Fibroblast of lung (primary cell): ENCODE measurements at places on chromosomes 4 and X. TPM values are rescaled to one million over a fixed set of nuclear protein-coding genes. Genes with fewer than 3 reads are reported as not detected.

GRCh38 chrX:49139713-49140112 lies 16.2 kb upstream of the GPKOW start:
- no peak for DNase-seq

The WDR17 gene
- total RNA-seq = 2.1 and 4.5 TPM in 2 replicates

The COX18 gene
- total RNA-seq = 19.8 and 27.9 TPM in 2 replicates

GRCh38 chr4:129218897-129219296 lies 122.9 kb downstream of the C4orf33 start:
- peak; percentile 53 for DNase-seq

- DNase-seq = no peak
These were observed 18.3 kb downstream of the C4orf50 start for GRCh38 chr4:5999830-6000365.

GRCh38 chr4:151426513-151426912 lies 17.5 kb downstream of the FHIP1A start:
- no peak for DNase-seq

The MAGEA1 gene
- total RNA-seq = not detected in 2 replicates

The SLC6A14 gene
- not detected in 2 replicates for total RNA-seq

- DNase-seq = no peak
These were observed 30.7 kb upstream of the HPGD start for GRCh38 chr4:174553031-174553430.

- DNase-seq = peak; percentile 6
These were observed 144.7 kb downstream of the QDPR start for GRCh38 chr4:17367201-17367600.

The PHKA1 gene
- 4.4 and 9.1 TPM in 2 replicates for total RNA-seq

The PLXNB3 gene
- total RNA-seq = 1.0 and 4.3 TPM in 2 replicates

DNA sequence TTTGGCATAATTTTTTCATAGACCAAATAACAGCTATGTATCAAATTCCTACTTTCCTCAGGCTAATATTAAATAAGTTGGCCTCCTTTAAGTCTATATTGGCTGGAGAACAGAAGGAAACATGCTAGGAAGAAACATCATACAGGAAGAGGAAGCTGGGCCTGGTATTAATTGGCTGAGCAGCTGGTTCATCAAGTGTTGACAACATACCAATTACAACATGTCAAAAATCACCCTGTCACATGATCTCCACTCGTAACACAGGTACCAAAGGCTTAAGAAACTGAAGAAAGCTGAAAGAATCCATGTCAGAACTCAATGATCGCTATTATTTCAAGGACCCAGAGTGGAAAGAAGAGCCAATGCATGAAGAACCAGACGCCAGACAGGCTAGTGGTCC lies 10.5 kb downstream of the WDFY3 start:
- DNase-seq = no peak

DNA sequence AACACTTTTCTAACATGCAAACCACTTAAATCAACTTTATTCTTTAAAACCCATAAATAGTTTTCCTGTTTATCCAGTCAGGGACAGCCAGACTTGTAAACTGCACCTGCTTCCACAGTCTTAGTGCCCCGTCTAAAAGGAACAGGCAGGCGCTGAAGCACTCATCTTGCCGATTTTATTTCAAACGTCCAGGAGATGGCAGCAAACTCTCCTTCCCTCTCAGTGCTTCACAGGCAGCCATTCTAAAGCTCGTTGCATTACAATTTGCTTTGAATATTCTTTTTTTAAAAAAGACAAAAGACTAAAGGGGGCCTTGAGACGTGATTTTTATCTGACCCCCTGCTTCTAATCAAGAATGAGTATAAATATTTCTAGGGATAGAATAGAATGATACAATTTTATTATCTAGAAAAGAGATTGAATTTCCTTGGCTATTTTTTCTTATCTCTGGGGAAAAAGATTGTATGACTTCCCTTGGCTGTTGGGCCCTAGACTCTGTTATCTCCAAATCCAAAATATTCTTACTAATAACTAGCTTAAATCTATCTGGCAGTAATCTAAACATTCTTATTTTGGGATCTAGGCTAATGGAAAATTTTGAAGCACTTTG lies 93.6 kb upstream of the MYOZ2 start:
- peak; percentile 66 for DNase-seq

GRCh38 chrX:65731684-65732289 lies 64.3 kb downstream of the MSN start:
- DNase-seq = no peak

GRCh38 chr4:158763462-158763861 lies 5.4 kb upstream of the FNIP2 start:
- no peak for DNase-seq

The HOPX gene
- total RNA-seq = 3.3 and 11.4 TPM in 2 replicates

The TMEM255A gene
- under 0.01 TPM in 2 replicates for total RNA-seq

The MAGEB10 gene
- not detected in 2 replicates for total RNA-seq

- DNase-seq = no peak
These were observed 31.1 kb upstream of the MAMLD1 start for GRCh38 chrX:150332023-150332422.
